AG04450 (cell line): ENCODE measurements at places on chromosomes 3 and 15.

GRCh38 chr15:60469893-60470641 is 8.9 kb downstream of the ICE2 start:
- DNase-seq = no peak

DNA sequence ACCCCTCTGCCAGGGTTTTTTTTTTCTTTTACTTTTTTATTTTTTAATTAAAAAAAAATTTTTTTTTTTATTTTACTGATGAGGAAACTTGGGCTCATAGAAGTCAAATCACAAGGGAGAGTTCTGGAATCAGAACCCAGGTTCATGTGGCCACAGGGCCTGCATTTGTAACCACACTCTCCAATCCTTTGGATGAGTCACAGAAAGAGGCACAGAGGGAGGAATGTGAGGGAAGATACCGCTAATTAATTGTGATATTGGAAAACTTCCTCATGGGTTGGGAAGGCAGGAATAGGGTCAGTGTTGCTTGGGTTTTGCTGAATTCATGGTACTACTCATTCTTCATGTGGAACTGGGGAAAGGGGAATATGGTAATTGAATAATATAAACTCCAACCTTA is 132.9 kb upstream of the SLC6A11 start:
- no peak for DNase-seq

DNA sequence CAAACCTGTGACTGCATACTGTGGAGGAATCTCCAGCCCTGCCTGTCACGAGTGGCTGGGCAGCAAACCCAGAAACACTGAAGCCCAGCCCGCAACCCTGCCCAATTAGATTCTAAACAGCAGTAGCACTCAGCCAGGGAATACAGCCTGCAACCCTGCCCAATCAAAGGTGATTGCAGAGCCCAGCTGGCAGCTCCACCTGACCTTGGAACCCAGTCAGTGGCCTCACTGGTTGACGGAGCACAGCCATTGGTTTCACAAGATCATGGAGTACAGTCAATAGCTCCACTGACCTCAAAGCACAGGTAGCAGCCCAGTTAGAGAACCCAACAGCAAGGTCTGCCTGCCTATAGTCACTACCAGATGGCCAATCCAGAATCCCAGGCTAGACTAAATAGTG is 35.2 kb upstream of the MYLK start:
- DNase-seq = no peak

GRCh38 chr3:24263069-24263668 is 231.5 kb downstream of the THRB start:
- DNase-seq = no peak

- peak; percentile 96 for DNase-seq
These were observed 52.1 kb downstream of the ITGB5 start for GRCh38 chr3:124834723-124835718.

DNA sequence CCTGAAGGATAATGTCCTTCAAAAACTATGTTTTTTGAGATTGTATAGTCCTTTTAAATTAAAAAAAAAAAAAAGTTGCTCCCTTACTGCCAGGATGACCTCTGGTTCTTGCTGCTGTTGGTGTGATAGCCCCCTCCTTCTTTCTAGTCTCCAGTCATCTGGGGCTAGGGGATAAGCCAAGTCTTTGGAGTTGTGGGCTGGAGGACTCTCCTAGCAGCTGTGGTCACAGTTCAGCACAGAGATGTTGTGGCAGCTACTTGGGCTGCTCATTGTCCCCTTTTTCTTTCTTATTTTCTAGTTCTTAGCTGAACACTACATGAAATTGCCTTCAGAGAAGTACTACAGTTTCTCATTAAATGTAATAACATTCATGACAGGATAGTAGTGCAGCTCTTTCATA is 39.2 kb upstream of the APH1B start:
- DNase-seq = no peak

DNA sequence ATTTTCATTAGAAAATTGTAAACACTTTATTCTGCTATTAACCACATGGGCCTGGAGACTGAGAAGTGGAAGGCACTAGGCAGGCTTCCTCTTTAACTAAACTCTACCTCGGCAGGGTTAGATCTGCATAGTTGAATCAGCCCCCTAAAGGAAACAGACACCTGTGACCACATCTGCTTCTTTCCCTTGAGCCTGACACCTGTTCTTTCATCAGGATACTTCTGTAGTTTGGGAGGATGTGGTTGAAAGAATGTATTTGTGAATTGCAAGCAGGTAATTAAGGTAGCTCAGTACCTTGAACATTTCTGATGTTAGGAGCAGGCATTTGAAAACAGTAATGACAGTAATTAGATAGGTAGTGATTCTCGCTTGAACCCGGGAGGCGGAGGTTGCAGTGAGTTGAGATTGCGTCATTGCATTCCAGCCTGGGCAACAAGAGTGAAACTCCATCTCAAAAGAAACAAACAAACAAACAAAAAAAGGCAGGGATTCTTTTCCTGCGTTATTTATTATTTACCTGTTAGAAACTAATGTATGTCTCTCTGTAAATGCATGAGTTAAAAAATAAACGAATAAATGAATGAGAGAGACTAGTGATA is 468.5 kb downstream of the NLGN1 start:
- no peak for DNase-seq

- no peak for DNase-seq
These were observed 674.8 kb downstream of the TBL1XR1 start for GRCh38 chr3:176522436-176522835.

DNA sequence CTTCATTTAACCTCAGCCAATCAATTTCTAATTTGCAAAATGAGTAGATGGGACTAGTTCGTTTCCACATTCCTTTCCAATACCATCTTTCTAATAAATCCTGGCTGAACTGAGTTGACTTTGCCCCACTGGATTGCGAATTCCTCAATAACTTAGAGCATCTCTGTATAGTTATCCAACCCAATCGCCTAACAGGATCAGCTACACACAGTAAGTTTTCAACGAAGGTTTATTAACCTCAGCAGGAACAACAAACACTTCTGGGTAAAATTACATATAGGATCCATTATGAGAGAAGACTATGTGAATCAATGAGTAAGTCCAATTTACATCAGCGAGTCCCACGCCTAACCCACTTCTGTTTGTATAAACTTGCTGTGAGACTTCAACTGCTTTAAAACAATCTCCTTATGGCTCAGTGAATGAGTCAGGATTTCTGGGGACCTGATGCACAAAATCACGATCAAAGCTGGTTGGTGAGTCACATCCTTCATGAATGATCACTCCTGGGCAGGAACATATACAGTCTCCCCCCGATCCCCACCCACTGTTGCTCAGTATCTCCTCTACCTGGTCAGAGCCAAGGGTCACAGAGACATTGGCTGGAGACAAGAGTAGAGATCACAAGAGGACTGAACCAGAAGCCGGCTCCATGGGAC is 142.8 kb downstream of the EDEM1 start:
- peak; percentile 78 for DNase-seq

GRCh38 chr3:112974894-112975293 is at the start of gene CD200R1:
Gene CD200R1 (minus strand): TSS chr3:112975103. CDS start chr3:112974857, 246 bp downstream.
- DNase-seq = no peak

DNA sequence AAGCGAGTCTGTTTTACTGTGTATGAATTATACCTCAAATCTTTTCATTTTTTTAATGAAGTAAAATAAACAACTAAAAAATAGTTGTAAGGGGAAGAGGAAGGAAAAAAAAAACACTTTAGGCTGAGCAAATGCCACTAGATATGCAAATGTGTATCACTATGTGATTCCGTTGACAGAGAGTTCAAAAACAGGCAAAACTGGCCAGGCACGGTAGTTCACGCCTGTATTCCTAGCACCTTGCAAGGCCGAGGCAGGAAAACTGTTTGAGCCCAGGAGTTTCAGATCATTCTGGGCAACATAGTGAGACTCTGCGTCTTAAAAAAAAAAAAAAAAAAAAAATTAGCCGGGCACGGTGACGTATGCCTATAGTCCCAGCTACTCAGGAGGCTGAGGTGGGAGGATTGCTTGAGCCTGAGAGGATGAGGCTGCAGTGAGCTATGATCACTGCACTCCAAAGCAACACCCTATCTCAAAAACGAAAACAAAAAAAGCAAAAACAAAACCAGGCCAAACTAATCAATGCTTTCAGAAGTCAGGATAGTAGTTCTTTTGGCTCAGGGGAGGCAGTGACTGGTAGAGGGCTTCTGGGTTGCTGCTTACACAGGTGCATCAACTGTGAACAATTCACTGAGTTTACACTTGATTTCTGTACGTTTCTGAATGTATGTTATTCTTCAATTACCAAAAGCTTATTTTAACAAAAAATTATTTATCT is 7.4 kb downstream of the PRC1 start:
- no peak for DNase-seq

- no peak for DNase-seq
These were observed 81.8 kb downstream of the LRIG1 start for GRCh38 chr3:66419036-66419435.

- no peak for DNase-seq
These were observed 47.9 kb upstream of the LCTL start for GRCh38 chr15:66613743-66614142.

GRCh38 chr3:103218146-103218545 is 783.3 kb downstream of the ZPLD1 start:
- DNase-seq = no peak

DNA sequence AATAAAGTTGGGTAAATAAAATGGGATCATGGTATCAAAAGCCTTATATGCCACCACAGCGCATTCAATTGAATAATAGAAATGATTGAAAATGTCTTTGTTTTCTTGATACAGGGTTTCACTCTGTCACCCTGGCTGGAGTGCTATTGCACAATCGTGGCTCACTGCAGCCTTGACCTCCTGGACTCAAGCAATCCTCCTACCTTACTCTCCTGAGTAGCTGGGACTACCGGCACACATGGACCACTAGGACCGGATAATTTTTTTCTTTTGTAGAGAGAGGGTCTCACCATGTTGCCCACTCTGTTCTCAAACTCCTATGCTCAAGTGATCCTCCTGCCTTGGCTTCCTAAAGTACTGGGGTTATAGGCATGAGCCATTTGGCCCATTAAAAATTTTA is 33.8 kb upstream of the BBX start:
- DNase-seq = no peak

- DNase-seq = no peak
These were observed 14.0 kb upstream of the CYP11A1 start for GRCh38 chr15:74381481-74381880.

DNA sequence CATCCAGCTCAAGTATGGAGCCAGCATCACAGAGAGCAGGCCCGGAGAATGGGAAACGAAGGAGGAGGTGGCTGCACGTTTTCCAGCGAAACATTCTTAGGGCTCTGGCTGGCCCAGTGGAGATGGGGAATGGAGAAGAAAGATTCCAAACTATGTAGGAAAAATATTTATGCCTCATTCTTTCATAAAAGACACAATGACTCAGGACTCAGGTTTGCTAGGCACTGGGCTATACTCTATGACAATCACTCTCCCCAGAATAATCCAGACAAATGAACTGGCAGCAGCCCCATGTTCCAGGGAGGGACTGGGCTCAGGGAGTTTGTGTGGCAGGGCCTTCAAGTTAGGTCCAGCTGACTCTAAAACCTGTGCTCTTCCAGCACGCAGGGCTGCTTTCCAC is 110.8 kb upstream of the RAD18 start:
- DNase-seq = no peak

GRCh38 chr3:33145901-33146580 is 32.2 kb downstream of the CRTAP start:
- no peak for DNase-seq

DNA sequence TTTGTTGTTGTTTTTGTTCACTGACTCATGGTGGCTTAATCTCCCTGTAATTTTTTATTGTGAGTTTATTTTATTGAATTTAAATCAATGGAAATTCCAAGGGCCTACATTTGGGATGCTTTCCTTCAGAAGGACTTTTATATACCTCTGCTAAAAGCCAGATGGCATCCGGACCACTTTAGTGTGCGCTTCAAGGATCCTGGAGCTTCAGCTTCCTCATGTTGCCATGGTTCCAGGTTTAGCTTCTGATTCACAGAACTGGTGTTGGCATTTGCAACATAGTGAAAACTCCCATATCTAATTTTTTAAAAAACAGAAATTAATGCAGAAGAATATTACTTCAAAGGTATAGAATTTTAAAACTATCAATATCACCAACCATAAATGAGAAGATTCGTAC is 8.5 kb upstream of the HACD2 start:
- no peak for DNase-seq

DNA sequence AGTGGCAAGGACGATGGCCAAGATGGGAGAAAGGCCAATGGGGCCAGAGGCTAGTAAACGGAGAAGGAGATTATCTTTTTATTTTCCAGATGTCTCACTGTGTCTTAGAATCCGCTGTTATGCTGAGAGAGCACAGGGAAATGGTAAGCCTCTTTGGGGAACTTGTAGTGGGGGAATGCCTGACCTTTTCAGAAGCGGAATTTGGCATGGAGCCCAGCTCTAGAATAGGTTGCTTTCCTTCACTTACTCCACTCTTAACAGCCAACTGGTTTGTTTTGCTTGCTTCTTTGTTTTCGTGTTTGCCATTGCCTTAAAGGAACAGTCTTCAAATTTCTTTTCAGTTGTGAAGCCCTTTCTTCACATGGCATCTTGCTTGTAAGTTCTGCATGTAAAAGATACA is 316.2 kb upstream of the THRB start:
- DNase-seq = no peak

- no peak for DNase-seq
These were observed 4.3 kb upstream of the FAM107A start for GRCh38 chr3:58581328-58582091.

GRCh38 chr15:62878070-62878469 is 164.5 kb upstream of the TPM1 start:
- no peak for DNase-seq

- no peak for DNase-seq
These were observed 231.5 kb upstream of the SETMAR start for GRCh38 chr3:4071481-4072184.

- peak; percentile 34 for DNase-seq
These were observed 13.2 kb downstream of the LIMD1 start for GRCh38 chr3:45607790-45608189.

- DNase-seq = no peak
These were observed 798.7 kb downstream of the DIPK2A start for GRCh38 chr3:144770281-144770680.
